ENCODE measurements at places on chromosomes 2 and 18. TPM values are rescaled to one million over a fixed set of nuclear protein-coding genes. Genes with fewer than 3 reads are reported as not detected.

Gene POU3F3
- total RNA-seq = not detected

Gene HRH4
- 0.34 TPM for total RNA-seq

Gene DNAH6
- 0.59 TPM for total RNA-seq

Gene NT5DC4
- not detected for total RNA-seq

Gene NEB
- total RNA-seq = 1.2 TPM

Gene FHOD3
- not detected for total RNA-seq

Gene PER2
- 33.8 TPM for total RNA-seq

Gene STAT4
- 83.0 TPM for total RNA-seq

Gene GNLY
- 45.1 TPM for total RNA-seq

Gene OTOF
- 0.71 TPM for total RNA-seq

Gene CD8B
- total RNA-seq = 1.1 TPM

Gene BMP10
- not detected for total RNA-seq

GRCh38 chr2:9097892-9098291 is 94.4 kb upstream of the MBOAT2 start:
- H3K4me1 ChIP-seq = peaks cover 4% of the 10 kb centered on the region
- DNase-seq = no peak
- H3K27ac ChIP-seq = no peak overlapping the region

GRCh38 chr2:69943843-69944525 is 17.4 kb downstream of the ASPRV1 start:
- DNase-seq = no peak
- H3K27me3 ChIP-seq = no peaks in the 10 kb centered on the region
- H3K4me1 ChIP-seq = peaks cover 38% of the 10 kb centered on the region
- peaks cover 34% of the 10 kb centered on the region for H3K36me3 ChIP-seq
- no peak overlapping the region for H3K27ac ChIP-seq

- DNase-seq = no peak
- H3K36me3 ChIP-seq = no peaks in the 10 kb centered on the region
- H3K4me3 ChIP-seq = no peak overlapping the region
- peaks cover 43% of the 10 kb centered on the region for H3K4me1 ChIP-seq
These were observed 3.7 kb downstream of the TNFRSF11A start for GRCh38 chr18:62328586-62329525.

GRCh38 chr2:158975271-158975921 is 7.0 kb downstream of the TANC1 start:
- no peak overlapping the region for H3K4me3 ChIP-seq
- no peaks in the 10 kb centered on the region for H3K4me1 ChIP-seq
- H3K27me3 ChIP-seq = peaks cover 13% of the 10 kb centered on the region
- H3K36me3 ChIP-seq = no peaks in the 10 kb centered on the region
- DNase-seq = no peak

- H3K27ac ChIP-seq = peak within 1 kb of the TSS; percentile 67
- no peaks in the 10 kb centered on the region for H3K27me3 ChIP-seq
- H3K4me1 ChIP-seq = peaks cover 28% of the 10 kb centered on the region
- DNase-seq = peak; percentile 96
- peaks cover 17% of the 10 kb centered on the region for H3K36me3 ChIP-seq
These were observed at the start of gene ING5 for GRCh38 chr2:241701399-241702154. ING5 (plus strand) TSS chr2:241702039; CDS start chr2:241702066, 27 bp downstream.

DNA sequence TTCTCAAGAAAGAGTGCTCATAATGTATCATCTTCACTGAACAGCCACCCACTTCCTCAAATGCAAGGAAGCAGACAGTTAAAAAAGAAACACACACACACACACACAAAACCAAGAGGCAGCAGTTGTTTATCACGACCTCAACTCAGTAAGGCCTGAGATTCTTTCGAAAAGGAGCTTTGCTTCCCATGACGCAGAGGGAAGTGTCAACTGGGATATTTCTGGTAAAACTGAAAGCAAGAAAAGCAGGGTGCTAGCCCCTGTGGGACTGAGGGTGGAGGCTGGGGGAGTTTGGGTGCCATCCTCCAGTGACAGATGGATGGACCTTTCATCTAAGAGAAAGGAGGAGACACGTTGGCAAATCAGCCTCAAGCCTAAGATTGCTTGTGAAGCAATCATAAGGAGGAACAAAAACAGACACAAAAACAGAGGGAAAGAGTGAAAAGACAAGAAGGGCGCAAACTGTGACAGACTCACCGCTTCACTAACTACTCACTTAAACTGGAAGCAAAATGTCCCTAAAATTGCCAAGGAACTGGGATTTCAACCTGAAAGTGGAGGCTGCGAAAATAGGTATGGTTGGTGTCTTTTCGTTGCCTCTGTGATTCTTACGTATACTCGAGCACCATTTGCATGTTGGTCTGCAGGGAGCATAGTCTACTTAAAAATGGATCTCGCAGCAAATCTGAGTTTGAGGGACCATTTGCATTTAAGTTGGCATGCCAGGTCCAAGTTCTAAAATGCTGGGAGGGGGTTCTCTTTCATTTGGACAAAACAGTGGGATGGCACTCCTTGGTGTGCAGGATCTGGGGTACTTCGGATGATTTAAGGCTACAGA is at the start of gene ARHGAP25:
ARHGAP25 (plus strand) TSS at position 124 of the 838 bp plus-strand sequence; CDS start at position 513, 389 bp downstream.
- peak within 1 kb of the TSS; percentile 81 for H3K27ac ChIP-seq
- peaks cover 49% of the 10 kb centered on the region for H3K4me1 ChIP-seq
- H3K27me3 ChIP-seq = no peaks in the 10 kb centered on the region
- peak; percentile 49 for DNase-seq

- H3K4me1 ChIP-seq = no peaks in the 10 kb centered on the region
- H3K27me3 ChIP-seq = no peaks in the 10 kb centered on the region
- H3K4me3 ChIP-seq = no peak overlapping the region
- H3K36me3 ChIP-seq = no peaks in the 10 kb centered on the region
These were observed 500.6 kb upstream of the MYT1L start for GRCh38 chr2:2831633-2832032.

DNA sequence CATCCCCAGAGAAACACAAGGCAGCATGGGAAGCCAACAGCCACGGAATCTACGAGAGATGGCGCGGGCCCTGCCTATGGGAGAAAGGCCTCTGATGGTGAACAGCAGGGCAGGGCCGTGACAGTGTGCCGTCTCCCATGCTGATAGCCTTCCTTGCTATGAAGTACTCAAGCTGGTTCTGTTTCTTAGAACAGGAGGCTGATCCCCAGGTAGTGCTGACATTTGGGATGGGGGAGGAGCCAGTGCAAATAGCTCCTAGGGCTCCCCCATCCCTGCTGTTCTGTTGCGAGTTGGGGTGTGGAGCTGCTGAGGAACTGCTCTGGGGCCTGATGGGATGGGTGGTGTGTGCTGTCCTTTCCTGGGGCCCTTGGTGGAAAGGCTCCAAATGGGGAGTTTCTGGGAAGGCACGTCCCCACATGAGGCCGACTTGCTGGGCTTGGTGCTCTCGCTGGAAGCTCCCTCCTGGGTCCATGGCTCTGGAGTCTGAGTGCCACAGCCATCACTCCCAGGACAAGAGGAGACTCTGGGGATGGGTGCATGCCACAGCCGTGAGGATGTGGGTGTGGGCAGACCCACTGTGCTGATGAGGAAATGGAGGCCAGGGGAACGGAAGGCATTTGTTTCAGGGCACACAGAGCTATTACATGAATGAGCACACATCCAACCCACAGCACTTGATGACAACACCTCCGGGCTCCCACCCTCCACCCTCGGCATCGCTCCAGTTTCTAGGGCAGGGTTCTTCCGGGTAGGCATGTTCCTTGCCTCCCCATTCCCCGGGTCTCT is 246.8 kb downstream of the HDAC4 start:
- no peak for DNase-seq
- H3K4me3 ChIP-seq = no peak overlapping the region
- H3K27ac ChIP-seq = no peak overlapping the region
- H3K27me3 ChIP-seq = no peaks in the 10 kb centered on the region

GRCh38 chr2:236113948-236114347 is 54.2 kb downstream of the GBX2 start:
- H3K27ac ChIP-seq = no peak overlapping the region
- H3K27me3 ChIP-seq = peaks cover 2% of the 10 kb centered on the region
- DNase-seq = no peak
- H3K4me1 ChIP-seq = no peaks in the 10 kb centered on the region
- H3K4me3 ChIP-seq = no peak overlapping the region

GRCh38 chr2:148914463-148914862 is 39.4 kb downstream of the KIF5C start:
- H3K4me1 ChIP-seq = no peaks in the 10 kb centered on the region
- no peaks in the 10 kb centered on the region for H3K27me3 ChIP-seq
- no peaks in the 10 kb centered on the region for H3K36me3 ChIP-seq

GRCh38 chr2:8986327-8986976 is 17.0 kb downstream of the MBOAT2 start:
- DNase-seq = no peak
- no peaks in the 10 kb centered on the region for H3K27me3 ChIP-seq
- H3K36me3 ChIP-seq = no peaks in the 10 kb centered on the region
- H3K4me1 ChIP-seq = no peaks in the 10 kb centered on the region

- H3K36me3 ChIP-seq = no peaks in the 10 kb centered on the region
- H3K4me3 ChIP-seq = no peak overlapping the region
- H3K27ac ChIP-seq = no peak overlapping the region
- no peaks in the 10 kb centered on the region for H3K27me3 ChIP-seq
- DNase-seq = no peak
- peaks cover 20% of the 10 kb centered on the region for H3K4me1 ChIP-seq
These were observed 27.6 kb upstream of the RMDN2 start for GRCh38 chr2:37897511-37897910.
